Stimulated activated CD4-positive, alpha-beta T cell treated with anti-CD3 and anti-CD28 coated beads, Interleukin-1b, Interleukin-23, amount 100 ng/mL, for 24 hours (primary cell): ENCODE measurements at places on chromosomes 7 and 10.

- no peak for DNase-seq
Measured at GRCh38 chr10:121216721-121217181, 365.6 kb downstream of the WDR11 start.

GRCh38 chr7:118080947-118081346 is 103.0 kb upstream of the LSM8 start:
- DNase-seq: peak; percentile 18

DNA sequence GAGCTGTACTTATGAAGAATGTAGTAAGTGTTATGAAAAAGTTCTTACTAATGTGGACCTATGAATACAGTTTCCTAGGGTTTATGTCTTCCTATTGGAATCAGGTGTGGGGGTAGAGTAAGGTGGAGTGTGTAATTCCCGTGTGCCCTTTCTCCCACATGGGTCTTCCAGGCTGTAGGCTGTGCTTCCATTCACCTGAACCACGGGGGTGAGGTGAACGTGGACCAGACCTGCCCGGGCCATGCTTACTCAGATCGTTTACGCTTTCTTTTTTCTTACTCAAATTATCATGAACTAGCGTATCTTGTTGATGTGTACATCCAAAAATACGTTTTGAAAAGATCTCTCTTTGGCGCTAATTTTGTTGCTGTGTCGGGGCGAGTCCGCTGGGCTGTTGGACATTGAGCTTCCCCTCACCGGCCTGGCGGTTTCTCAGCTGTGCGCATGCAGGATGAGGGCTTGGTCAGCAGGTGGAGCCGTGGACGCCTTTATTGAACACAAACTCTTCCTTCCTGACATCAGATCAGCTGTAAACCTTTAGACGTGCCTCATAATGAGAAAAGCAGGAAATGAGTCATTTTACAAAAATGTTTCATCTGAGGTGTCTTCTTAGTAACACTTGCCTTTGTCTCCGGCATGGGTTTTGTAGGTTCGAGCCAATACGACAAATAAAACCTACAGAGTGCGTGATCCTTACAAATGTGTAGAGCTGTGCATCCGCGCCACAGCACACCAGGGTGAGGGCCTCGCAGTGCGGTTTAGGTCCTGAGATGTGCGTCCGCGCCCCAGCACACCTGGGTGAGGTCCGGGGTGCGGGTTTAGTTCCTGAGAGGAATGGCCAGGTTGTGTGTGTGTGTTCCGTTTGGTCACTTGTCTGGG is 53.8 kb downstream of the WDR37 start:
- peak; percentile 42 for DNase-seq

- no peak for DNase-seq
Measured at GRCh38 chr7:90552521-90552920, 43.6 kb upstream of the CDK14 start.

GRCh38 chr7:74575083-74575784 is 82.3 kb upstream of the GTF2I start:
- DNase-seq: no peak

DNA sequence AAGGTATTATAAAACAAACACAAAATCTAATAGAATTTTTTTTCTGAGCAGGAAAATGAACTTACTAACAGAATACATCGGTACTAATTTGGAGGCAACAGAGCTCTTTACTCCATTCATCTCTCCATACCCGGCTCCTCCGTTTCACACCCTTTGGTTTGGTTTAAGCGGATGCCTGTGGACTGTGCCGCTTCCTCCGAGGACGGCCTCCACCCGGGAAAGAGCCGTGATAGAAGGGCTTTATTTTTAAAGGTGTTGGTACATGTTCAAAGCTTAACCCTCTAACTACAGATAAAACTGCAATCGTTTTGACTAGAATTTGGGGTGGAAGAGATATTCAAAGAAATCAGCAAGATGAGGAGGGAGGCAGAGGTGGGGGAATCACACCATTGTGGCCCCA is 1.9 kb downstream of the VIPR2 start:
- no peak for DNase-seq

GRCh38 chr7:55310287-55311025 is 54.7 kb upstream of the LANCL2 start:
- DNase-seq: no peak

GRCh38 chr10:44478040-44478439 is 93.1 kb upstream of the CXCL12 start:
- no peak for DNase-seq

GRCh38 chr10:57822965-57823364 is 444.7 kb downstream of the IPMK start:
- no peak for DNase-seq

- DNase-seq: no peak
Measured at GRCh38 chr7:115965236-115965635, 65.3 kb downstream of the TFEC start.

- no peak for DNase-seq
Measured at GRCh38 chr10:36946598-36946997, 178.8 kb upstream of the ANKRD30A start.

DNA sequence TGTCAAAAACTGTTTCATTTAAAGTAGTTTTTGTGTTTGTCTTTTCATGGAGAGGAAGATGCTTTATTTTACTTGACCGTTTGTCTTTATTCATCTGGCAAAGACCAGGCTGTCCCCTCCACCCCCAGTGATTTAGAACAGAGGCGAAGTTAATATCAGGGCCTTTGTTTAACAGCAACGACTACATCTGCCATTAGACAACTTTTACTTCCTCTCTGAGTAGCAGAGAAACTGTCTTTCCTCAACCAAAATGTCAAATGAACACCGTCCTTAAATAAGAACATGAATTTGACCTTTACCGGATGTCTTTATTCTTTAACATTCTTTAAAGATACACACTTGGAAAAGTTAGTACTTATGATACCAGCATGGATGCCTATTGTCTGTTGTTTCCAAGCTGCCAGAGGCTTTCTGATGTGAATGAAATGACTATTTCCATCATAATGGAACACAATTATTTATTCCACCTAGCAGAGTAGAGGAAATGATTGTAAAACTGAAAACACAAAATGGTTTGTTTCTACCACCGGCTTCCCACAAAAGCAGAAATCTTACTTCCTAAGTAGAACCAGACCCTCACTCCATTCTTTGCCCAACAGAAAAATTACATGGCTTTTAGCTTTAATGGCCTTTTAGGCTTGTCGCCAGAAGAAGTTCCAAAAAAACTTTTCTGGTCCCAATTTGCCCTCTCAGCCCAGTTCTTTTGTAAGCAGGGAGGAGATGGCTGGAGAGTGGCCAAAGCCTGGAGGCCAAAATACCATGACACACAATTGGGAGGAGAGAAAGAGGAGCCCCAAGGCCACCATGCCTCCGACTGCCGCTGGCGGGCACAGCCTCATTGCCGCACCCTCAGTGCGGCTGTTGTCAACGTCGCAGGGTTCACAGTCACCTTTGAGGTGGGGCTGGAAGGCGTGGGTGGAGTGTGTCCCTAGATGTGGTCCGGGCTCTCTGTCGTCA is 168.5 kb downstream of the TEX36 start:
- no peak for DNase-seq

- no peak for DNase-seq
Measured at GRCh38 chr7:147472556-147472955, 1118.0 kb upstream of the C7orf33 start.

- no peak for DNase-seq
Measured at GRCh38 chr10:104478380-104478779, 124.7 kb downstream of the CFAP58 start.

- DNase-seq: no peak
Measured at GRCh38 chr7:136348542-136349192, 371.5 kb upstream of the MTPN start.
